ENCODE measurements at places on chromosomes 7 and 10.

DNA sequence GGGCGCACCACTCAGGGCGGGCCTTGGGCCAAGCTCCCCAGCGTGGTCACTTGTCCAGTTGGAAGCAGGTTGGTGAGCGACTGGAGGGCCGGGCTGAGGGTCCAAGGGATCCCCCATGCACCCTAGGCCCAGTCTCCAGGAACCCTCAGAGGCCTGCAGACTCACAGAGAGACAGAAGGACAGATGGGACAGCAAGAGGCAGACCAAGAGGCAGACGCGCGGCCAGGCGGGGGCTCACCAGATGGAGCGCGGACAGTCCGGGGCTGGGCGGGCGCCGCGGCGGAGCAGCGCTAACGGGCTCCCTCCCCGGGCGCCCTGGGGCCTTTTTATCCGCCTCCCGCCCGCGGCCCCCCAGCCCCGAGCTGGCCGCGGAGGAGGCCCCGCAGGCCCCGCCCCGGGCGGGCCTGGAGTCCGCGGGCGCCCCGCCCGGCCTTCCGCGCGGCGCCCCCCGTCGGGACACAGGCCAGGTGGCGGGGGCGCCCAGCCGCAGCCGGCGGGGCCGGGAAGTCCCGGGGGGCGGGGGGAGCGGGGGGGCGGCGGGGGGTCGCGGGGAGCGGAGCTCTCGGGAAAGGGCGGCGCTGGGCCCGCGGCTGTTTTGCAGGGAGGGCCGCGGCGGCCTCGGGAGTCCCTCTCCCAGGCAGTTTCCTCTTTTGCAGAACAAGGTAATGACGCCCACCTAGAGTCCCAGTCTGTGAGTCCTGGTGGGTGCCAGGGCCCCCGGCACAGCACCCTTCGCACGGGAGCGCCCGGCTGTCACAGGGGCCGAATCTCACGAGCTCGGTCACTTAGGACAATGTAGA lies at the start of gene LOXL4:
TSS of gene LOXL4 (minus strand) at position 301 of the 800 bp plus-strand sequence. CDS start 5,175 bp downstream, outside the sequence.
- no peak for DNase-seq

GRCh38 chr7:152851326-152851725 lies 91.8 kb downstream of the ACTR3B start:
- no peak for DNase-seq

DNA sequence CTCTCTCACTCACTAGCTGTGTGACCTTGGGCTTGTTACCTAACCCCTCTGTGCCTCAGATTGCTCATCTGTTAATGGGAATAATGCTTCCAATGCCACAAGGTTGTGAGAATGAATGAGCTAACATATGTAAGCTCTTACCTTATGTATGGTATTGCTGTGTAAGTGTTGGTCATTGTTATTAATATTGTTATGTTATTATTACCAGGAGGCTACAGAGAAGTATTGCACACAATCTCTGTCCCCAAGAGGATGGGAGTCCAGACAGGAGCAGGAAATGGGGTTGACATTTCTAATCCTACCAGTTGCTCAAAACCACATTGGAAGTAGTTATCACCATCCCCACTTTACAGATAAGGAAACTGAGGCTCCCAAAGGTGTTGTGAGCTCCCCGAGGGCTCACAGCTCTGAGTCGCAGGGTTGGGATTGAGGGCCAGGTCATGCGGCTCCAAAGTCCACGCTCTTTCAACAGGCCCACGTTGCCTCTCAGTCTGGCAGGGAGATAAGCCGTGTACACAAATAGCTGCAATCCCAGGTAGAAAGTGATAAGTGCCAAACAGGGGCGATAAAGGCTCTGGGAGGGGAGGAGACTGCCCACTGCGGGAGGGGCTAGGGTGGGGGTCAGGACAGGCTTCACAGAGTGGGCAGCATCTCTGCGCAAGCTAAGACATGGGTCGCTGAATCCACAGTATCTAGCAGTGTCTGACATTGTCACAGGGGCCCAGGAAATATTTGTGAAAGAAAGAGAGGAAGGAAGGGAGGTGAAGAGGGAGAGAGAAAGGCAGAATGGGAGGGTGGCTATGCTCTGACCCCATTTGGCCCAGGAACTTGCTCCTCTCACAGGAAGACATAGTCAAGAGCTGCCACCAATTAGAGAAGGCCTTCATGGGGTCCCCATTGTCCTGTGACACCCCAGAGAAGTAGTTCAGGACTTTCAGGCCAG lies 9.6 kb upstream of the ZMIZ1 start:
- peak; percentile 79 for DNase-seq

- DNase-seq = no peak
Observed at GRCh38 chr10:88157981-88158465, 294.6 kb downstream of the PTEN start.

DNA sequence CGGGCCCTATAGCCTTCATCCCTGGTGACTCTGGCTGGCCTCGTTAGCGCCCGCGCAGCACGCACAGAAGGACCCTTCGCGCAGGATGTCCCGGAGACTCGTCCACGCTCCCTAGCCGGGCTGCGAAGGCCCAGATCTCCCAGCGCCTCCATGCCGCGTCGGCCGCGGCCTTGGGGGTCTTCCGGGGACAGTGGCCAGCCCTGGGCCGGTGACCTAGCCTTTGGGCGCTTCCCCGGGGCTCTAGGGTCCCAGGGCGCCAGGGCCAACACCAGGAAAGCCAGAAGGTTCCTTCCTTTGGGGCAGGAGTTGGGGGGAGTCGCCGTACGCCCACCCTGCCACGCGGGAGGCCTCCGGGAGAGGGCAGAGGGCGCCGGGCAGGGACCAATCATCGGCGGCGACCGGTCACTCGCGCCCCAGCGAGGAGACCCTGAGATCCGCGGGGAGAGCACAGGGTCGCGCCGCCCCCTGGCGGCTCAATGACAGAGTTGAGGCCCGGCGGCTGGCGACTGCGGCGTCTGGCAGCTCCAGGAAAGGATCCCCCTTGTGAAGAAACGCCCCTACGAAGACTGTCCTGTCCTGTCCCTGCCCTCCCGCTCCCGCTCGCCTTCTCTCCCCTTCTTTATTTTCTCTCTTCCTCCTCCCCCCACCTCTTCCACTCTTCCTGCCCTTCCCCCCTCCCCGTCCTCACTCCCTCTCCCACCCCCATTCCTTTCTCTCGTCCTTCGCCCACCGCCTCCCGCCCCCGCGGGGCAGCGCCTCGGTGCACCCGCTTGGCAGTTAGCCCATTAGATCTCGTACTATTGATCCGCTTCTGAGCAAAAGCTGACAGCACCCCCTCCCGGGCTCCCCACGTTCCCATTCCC lies 62.3 kb upstream of the LBX1 start:
- DNase-seq = peak; percentile 48

GRCh38 chr10:113745374-113745773 lies 6.1 kb upstream of the PLEKHS1 start:
- DNase-seq = no peak

DNA sequence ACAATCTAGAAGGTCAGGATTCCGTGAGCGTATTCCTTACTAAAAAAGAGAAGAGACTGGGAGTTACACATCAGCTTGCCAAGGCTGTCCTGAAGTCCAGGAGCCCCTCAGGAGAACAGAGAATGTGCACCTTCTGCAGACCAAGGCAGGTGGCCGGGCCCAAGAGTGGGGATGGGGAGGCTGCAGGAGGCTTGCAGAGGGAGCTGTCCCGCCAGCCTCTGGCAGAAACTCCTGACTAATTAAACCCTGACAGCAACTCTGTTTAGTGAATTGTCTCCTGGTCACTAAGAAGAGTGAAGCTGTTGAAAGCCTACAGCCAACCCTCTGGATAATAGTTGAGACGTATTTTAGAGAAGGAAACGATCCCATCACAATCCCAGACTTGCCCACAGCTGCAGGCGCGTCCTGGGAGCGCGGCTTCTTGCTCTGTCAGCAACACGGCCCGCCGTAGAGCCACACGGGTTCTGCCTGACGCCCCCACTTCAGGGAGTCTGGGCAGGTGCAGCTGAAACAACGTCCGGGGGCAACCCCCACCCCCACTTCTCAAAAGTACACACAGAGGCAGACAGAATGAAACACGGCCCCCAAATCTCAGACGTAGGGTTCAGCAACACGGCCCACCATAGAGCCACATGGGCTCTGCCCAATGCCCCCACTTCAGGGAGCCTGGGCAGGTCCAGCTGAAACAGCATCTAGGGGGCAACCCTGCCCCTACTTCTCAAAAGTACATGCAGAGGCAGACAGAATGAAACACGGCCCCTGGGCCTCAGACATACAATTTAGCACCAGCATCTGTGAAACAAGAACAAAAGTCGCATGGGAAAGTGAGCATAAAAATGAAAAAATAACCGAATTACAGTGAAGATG lies 45.2 kb downstream of the DIP2C start:
- DNase-seq = no peak

DNA sequence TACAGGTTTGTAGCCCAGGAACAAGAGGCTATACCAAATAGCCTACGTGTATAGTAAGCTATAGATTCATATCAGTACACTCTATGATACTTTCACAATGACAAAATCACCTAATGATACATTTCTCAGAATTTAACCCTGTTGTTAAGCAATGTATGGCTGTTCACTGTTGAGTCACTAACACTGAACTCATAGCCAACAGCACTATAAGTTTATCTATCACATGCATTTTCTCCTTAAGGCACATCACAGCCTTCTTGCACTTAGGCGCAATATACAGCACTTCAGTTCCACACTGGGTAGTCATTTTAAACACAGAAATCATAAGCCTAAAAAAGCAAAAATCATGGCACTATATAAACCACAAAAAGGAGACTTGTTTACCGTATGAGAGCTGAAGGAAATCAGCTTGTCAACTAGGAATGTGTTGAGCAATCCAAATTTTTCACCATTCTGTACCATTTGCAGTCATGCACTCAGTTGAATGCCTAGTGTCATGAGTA lies 45.6 kb downstream of the ZNF438 start:
- no peak for DNase-seq

DNA sequence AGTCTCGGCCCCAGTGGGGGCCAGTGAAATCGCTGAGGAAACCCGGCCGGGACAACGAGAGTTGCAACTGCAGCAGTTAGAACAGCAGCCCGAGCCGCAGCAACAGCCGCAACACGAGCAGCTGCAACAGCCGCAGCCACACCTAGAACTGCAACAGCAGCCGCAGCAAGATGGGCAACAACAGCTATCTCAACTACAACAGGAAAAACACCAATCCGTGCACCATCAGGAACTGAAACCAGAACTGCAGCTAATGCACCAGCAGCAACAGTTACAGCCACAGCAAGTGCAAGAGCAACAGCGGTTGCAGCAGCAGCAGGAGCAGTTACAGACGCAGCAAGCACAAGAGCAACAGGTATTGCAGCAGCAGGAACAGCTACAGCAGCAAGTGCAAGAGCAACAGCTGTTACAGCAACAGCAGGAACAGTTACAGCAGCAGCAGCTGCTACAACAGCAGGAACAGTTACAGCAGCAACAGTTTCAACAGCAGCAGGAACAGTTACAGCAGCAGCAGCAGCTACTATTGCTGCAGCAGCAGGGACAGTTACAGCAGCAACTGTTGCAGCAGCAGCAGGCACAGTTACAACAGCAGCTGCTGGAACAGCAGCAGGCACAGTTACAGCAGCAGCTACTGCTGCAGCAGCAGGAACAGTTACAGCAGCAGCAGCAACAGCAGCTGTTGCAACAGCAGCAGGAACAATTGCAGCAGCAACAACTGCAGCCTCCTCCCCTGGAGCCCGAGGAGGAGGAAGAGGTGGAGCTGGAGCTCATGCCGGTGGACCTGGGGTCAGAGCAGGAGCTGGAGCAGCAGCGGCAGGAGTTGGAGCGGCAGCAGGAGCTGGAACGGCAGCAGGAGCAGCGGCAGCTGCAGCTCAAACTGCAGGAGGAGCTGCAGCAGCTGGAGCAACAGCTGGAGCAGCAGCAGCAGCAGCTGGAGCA lies 6.1 kb downstream of the ZNF853 start:
- DNase-seq = no peak

GRCh38 chr10:77165445-77166208 lies 472.0 kb downstream of the KCNMA1 start:
- no peak for DNase-seq

DNA sequence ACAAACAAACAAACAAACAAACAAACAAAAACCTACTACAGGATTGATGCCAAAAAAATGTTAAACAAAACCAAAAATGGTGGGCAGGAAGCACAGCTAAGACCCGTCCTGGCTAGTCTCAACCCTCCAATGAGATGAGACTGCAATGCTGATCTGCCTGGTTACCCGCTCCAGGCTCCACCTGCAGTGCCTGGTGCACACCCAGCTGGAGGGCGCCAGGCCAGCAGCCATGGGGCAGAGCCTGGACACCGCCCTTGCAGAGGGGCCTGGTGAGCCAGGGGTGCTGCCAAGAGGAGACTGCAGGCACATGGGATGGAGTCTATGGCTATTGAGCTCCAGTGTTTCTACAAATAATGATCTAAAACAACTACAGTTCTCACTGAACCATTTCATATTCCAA lies 107.0 kb downstream of the LARP4B start:
- no peak for DNase-seq

- no peak for DNase-seq
Observed at GRCh38 chr7:80634505-80634904, 3.9 kb upstream of the CD36 start.

DNA sequence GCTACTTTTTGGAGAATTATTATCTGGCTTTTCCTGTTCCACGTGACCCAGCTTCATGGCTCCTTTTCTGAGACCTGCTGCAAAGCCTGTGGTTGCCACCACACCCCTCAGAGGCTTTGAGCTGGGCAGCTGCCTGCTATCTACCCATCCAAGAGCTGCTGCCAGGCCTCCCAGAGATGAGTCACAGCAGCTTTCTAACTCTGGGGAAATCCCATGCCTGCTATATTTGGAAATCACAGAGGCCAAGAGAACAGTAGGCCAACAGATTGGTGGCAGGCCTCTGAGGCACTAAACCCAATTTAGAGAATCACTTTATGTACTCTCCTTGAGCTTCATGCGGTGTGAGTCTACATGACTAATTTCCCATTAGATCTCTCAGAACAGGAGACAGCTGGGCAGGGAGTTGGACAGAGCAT lies 35.2 kb downstream of the SGCE start:
- DNase-seq = peak; percentile 31

All from left colon (tissue), 2 donors.